Stimulated activated CD8-positive, alpha-beta memory T cell treated with anti-CD3 and anti-CD28 coated beads, Interleukin-7, amount 100 ng/mL, for 24 hours (primary cell): ENCODE measurements at places on chromosomes 11 and 22.

GRCh38 chr11:44608991-44609782 is 43.7 kb downstream of the CD82 start:
- no peak for DNase-seq

DNA sequence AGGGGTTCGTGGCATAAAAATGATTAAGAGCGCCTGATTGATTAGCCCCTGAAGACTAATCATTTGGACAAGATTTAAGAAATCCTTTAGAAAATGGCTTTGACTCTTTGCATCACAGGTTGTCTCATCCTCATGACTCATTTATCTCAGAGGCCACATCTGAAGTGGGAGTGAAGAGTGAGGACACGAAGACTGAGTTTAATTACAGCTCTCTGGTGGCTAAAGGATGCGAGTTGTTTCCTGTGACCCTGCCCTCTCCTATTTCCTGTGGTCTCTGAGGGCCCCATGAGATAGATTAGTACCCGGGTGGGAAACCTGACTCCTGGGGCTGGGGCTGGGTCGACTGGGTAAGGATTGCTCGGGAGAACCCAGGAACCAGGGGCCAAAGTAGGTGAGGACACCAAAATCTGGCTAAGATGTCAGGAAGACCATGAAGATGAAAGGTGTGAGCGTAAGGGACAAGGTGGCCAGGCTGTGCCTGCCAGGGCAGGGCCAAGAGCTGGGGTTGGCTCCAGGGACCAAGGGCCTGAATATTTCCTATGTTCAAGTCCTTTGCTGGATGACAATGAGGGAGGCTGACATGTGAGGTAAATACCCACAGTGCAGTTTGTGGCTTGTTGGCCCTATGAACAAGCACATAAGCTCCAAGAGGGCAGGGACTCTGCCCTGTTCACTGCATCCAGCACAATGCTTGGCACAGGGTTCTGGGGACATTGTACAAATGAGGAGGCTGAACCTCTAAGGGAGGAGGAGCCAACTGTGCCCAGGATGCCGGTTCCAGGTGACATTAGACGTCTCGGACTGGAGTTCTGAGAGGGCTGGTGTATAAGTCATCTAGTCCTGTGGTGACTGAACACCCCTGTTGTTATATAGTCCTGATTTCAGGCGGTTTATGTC is 3.6 kb downstream of the OTOG start:
- DNase-seq: no peak

DNA sequence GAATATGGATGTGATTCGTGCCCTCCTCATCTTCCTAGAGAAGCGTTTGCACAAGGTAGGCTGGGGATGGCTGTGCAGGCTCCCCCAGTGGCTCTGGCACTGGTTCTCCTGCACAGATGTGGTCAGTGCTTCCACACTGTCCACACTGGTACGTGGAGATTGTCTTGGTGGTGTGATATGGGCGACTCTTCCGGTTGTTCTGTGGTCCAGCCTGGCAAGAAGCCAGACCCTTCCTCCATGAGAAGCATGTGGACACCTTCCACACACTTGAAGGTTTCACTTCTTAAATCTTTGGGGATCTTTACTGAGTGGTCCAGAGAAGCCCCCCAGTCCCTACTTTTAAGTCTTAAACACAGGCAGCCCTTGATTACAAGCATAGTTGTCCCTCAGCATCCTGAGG is 3.8 kb downstream of the RIC8A start:
- no peak for DNase-seq

DNA sequence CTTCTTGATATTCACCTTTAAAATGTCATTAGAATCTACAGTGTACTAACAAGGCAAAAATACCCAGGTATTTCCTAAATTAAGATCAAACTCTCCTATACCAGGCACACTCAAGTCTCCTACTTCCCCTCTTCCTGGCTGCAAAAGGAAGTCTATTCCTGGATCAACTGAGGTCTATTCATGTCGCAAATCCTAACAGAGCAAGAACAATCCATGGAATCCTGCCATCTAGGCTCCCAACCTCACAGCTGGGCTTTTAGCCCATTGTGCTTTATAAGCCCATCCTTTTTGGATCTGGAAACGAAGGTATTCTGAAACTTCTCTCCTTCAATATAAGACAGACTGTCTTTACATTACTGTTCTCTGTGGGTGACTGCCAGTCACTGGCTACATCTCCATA is 161.8 kb downstream of the SOX6 start:
- DNase-seq: no peak

DNA sequence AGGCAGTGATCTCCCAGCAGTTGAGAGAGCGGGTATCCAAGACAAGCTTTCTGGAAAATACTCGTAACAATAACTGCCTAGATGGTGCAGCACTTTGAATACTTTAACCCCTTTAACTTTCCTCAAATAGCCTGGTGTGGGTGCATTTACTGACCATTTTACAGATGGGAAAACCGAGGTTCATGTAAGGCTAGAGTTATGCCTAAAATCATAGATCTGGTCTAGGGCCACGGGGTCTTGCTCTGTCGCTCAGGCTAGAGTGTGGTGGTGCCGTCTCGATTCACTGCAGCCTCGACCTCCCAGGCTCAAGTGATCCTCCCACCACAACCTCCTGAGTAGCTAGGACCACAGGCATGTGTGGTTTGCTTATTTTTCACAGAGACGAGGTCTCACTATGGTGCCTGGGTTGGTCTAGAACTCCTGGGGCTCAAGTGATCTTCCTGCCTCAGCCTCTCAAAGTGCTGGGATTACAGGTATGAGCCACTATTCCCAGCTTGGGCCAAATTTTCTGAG is 269.2 kb upstream of the SYN3 start:
- DNase-seq: no peak

DNA sequence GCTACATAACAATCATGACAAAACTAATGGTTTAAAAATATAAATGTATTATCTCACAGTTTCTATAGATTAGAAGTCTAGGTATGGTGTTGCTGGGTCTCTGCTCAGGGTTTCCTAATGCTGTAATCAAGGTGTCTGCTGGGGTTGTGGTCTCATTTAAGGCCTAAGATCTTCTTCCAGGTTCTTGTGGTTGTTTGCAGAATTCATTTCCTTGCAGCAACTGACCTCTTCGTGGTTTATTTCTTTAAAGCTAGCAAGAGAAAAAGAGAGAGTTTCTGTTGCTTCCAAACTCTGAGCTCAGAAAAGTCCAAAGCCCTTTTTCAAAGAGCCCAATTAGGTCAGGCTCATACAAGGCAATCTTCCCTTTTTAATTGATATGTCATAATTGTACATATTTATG is 452.7 kb upstream of the CCDC179 start:
- DNase-seq: no peak

- no peak for DNase-seq
These were observed 24.6 kb downstream of the MB start for GRCh38 chr22:35592418-35592967.

DNA sequence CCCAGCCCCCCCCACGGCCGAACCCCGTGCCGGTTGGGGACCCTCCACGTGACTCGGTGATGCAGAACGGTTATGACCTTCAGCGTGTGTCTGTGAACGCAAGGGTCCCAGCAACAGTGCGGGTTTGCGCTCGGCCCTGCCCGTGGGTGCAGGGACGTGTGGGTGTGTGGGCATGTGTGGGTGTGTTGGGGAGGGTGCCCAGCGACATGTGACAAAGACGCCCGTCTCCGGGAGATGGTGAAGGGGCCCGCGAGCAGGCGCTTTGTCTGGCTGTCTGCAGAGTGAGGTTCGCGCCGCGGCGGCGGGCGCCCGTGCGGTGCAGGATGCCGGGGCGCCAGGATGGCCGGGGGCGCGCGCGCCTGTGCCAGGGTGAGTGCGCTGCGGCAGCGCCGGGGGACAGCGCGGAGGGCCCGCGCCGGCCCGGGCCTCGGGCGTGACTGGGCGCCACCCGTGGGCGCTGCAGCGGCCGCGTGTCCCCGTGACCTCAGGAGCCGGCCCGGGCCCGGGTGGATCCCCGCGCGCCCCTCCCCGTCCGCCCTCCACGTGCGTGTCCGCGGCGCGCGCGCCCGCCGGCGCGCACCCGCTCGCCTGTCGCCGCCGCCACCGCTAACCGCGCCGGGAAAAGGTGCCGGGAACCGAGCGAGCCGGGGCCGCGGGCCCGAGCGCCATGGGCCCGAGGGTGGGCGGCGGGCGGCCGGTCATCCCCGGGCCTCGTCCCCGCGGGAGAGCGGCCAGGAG is at the start of gene LRFN4:
Gene LRFN4 (plus strand): TSS at position 569 of the 738 bp plus-strand sequence. CDS start 681 bp downstream, outside the sequence.
- DNase-seq: no peak

DNA sequence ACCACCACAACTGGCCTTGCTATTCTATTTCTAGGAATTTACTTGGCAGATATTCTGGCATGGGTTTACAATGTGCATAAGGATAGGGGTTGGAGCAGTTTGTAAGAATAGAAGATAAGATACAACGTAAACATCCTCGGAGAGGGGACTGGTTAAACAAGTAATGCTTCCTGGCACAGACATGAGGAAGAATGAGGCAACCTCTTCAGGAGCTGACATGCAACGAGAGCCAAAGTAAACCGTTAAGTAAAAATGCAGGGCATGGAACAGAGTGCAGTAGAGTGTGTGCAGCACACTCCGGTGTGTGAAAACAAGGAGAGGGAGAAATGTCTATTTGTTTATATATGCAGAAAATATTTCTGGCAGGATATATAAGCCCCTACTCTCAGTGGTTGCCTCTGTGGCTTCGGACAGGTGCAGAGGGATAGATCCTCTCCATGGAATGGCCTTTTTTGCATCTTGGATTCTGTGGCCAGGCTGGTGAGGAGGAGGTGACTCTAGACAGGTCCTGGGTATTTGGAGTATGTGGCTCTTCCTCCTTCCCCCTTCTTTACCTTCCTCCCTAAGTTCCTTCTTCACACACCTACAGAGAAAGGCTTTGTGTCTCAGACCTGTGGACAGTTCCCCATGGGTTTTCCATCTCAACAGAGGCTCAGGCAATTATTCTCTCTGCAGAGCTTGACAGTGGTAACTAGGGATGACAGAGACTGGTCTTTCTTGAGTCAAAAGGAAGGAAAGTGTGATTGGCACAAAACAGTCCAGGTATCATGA is 2.5 kb downstream of the RAB36 start:
- DNase-seq: no peak

DNA sequence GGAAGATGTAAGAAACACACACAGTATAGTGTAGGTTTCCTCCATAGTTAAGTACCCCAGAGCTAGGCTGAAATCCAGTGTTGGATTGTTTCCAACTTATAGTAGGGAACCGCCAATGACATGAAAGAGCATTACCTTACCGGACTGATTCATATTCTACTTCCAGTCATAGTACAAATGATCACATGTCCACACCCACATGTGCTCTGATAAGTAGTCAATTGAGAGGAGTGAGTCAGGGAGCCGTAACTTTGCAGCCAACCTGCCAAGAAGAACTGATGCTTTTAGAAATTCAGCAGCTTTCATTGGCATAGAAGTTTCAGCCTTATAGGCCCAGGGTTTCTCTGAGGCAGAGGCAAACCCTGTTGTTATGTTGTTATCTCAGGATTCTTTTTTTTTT is 240.6 kb downstream of the ETS1 start:
- no peak for DNase-seq

DNA sequence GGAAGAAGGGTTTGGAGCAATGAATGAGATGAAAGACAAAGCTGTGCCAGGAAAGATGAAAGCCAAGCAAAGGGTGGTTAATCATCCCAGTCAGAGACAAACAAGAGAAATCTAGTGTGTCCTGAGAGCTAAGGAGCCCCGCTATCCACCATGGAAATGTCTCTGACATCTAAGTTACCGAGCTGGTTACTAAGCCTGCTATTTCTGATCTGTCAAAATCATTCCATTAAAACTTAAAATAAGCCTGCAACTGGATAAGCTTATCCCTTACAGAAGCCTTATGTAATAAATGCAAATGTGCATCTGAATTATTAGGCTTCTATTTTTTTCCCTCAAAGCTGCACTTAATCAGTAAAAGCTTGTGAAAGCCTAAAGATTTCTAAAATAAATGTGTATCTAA is 22.1 kb upstream of the SESN3 start:
- DNase-seq: no peak

GRCh38 chr11:108859510-108859909 is 194.6 kb downstream of the DDX10 start:
- DNase-seq: no peak

- DNase-seq: no peak
These were observed 22.5 kb downstream of the SUN2 start for GRCh38 chr22:38733329-38733723.

DNA sequence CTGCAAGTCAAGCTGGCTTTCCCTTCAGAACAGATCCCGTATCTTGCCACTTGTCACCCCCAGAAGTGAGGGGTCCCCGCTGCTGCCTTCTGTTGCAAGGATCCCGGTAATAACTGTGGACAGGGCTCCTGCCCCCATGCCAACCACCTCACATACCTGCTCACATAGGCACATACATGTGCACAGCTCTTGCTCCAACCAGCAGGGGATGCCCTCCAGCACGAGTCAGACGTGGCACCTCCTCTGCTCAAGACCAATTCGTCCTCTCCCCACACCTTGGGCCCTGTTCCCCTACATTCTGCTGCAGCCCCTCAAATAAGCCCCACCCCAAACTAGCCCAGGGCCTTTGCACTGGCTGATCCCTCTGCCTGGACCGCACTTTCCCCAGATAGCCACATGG is 163.3 kb downstream of the CRYBB2 start:
- no peak for DNase-seq

- no peak for DNase-seq
These were observed 78.9 kb downstream of the PPFIBP2 start for GRCh38 chr11:7592711-7593110.

- no peak for DNase-seq
These were observed 182.6 kb downstream of the LARGE1 start for GRCh38 chr22:33737662-33738061.

DNA sequence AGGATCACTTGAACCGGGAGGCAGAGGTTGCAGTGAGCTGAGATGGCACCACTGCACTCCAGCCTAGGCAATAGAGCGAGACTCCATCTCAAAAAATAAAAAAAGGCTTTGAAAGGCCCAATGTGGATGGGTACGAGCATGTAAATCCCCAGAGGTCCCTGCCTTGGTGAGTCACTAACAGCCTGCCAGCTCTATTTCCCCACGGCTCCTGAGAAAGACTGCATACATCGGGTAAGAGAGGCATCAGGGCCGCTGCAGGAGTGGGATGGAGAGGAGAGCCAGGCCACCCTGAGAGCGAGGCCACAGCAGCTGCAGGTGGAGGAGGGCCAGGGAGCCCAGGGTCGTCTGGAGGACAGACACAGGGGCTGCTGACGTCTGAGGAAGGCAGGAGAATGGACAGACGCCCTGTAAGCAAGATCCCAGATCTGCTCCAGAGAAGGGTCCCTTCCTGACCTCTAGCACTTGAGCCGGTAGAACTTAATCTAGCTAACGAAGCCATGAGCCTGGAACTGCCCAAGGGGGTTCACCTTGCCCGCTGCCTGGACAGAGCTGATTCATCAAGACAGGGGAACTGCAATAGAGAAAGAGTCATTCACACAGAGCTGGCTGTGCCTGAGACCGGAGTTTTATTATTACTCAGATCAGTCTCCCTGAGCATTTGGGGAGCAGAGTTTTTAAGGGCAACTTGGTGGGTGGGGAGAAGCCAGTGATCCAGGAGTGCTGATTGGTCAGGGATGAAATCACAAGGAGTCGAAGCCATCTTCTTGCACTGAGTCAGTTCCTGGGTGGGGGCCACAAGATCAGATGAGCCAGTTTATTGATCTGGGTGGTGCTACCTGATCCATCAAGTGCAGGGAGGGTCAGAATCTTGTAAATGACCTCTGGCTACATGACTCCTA is 5.1 kb upstream of the KRTAP5-9 start:
- no peak for DNase-seq
